ENCODE measurements at places on chromosomes 7 and 10. TPM values are rescaled to one million over a fixed set of nuclear protein-coding genes. Genes with fewer than 3 reads are reported as not detected.

LRMDA gene
- total RNA-seq, result 23.3 TPM

MBLAC1 gene
- 5.8 TPM for total RNA-seq

ACSM6 gene
- not detected for total RNA-seq

GOLGA7B gene
- total RNA-seq, result 0.33 TPM

ASB10 gene
- total RNA-seq, result not detected

GRCh38 chr7:5615190-5616070 is 166.0 kb downstream of the RNF216 start:
- no peaks in the 10 kb centered on the region for H3K27me3 ChIP-seq
- no peak overlapping the region for H3K4me3 ChIP-seq
- DNase-seq, result no peak

DNA sequence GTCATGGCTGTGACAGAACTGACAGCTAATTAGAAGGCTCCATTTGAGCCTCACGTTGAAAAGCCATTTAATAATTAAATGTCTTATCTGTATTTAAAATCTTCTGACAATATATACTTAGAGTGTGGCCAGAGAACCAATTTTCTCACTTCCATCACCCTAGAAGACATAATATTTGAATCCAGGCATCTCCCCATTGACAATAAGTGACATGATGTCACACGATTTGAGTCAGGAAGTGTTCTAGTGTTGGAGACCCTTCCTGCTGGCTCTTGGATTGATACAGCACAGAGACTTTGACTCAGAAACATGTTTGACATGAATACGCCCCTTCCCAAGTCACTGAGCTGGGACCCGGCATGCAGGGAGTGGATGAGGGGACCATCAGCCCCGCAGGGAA is 85.9 kb downstream of the SLIT1 start:
- no peak overlapping the region for H3K4me3 ChIP-seq
- no peaks in the 10 kb centered on the region for H3K36me3 ChIP-seq
- H3K27me3 ChIP-seq, result no peaks in the 10 kb centered on the region
- no peak overlapping the region for H3K27ac ChIP-seq
- DNase-seq, result no peak
- H3K4me1 ChIP-seq, result peaks cover 18% of the 10 kb centered on the region

HMX2 gene
- total RNA-seq, result not detected

DNA sequence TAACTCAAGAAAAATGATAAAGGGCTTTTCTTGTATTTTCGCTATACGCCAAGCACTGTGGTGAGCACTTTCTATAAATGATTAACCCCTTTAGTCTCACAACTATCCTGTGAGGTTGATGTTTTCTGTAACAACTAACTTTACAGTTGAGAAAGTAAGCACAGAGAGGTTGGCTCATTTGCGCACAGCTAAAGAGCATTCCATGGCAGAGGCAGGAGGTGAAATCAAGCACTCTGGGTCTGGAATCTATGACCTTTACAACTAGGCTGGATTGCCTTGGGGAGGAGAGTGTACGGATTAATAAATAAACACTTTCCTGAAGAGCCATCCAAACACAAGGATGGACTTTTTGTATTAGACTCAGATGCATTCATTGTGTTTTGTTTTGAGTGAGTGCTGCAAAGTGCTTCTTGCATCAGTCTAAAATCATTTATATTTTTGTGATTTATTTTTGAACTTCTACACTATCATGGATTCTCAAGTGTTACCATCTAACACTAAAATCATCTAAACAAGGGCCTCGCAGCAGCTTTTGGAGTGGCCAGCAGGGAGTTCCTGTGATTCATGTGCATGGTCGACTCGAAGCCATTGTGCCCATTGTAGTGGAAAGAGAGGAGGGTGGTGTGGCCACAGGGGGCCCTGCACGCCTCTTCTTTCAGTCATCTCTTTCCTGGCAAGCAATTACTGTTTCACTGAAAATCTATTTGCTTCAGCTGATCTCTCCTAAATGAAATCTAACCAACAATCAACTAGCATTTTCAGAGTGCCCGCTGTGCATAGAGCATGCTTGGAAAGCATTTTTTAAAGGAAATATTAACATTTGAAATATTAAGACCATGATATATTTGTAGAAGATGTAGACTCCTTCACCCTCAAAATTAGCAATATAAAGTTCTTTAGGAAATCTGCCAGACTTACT is 633.4 kb upstream of the COBL start:
- no peak for DNase-seq
- no peaks in the 10 kb centered on the region for H3K36me3 ChIP-seq
- H3K27me3 ChIP-seq, result no peaks in the 10 kb centered on the region
- H3K27ac ChIP-seq, result no peak overlapping the region

- H3K27me3 ChIP-seq, result no peaks in the 10 kb centered on the region
- no peak for DNase-seq
- H3K4me1 ChIP-seq, result no peaks in the 10 kb centered on the region
- no peaks in the 10 kb centered on the region for H3K36me3 ChIP-seq
Measured at GRCh38 chr7:16841681-16842080, 36.9 kb upstream of the AGR2 start.

PDSS1 gene
- total RNA-seq, result 1.7 TPM

DNA sequence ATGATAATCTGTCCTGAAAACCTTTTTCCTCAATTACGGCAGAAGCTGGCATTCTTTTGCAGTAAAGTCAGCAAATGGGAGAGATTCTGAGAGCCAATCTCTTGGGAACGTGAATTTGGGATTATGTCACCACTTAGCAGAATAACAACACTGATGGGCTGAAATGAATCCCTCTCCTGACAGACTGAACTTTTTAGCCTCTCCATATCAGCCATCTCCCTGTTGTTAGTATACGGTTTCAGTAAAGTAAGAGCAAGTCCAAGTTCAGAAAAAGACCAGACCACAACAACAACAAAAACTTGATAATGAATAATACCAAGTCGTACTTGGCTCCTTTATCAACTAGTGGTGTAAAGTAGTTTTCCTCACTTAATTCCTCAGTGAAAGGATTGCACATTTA is 1048.8 kb downstream of the GATA3 start:
- H3K4me3 ChIP-seq, result no peak overlapping the region
- no peak overlapping the region for H3K27ac ChIP-seq
- no peak for DNase-seq

DNA sequence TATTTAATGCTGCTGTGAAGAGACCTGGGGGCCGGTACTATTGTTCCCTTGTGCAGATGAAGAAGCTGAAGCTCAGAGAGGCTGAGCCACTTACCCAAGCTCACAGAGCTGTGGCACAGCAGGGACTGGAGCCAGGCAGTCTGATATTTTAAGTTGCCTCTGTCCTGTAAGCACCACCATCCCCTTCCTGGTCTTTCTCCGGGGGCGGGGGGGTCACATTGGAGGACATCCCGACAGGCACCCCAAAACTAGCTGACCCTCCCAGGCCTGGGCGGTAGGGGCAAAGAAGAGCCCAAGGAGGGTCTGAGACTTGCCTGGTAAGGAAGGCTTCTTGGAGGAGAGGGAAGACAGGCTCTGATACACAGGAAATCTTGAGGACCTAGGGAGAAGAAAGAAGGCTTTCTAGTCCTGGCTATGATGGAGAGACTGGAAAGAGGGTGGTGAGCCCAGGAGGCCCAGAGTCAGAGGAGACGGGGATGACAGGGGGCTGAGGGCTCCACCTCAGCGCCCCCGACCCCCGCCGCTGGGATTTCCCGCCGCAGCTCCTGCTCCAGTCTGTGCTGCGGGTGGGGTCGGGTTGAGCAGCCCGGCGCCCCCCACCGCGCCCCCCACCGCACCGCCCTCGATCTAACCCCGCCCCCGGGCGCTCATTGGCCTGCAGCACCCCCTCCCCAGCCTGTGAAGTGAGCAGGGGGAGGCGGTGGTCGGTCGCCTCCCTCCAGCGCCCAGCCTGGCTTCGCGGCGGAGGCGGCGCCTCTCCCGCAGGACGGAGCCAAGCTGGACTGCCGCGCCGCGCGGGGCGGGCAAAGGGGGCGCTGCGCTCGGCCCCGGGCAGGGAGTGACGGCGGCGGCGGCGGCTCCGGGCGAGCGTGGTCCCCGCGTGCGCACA is at the start of gene ADCYAP1R1:
TSS of gene ADCYAP1R1 (plus strand) at position 711 of the 889 bp plus-strand sequence. CDS start 10,957 bp downstream, outside the sequence.
- H3K36me3 ChIP-seq, result no peaks in the 10 kb centered on the region
- DNase-seq, result no peak
- peak within 1 kb of the TSS; percentile 53 for H3K4me3 ChIP-seq
- peak within 1 kb of the TSS; percentile 56 for H3K27ac ChIP-seq
- H3K27me3 ChIP-seq, result no peaks in the 10 kb centered on the region

FAM3C gene
- 29.2 TPM for total RNA-seq

GRCh38 chr7:30970594-30971094 is 6.9 kb downstream of the GHRHR start:
- no peaks in the 10 kb centered on the region for H3K4me1 ChIP-seq
- H3K27ac ChIP-seq, result no peak overlapping the region
- H3K27me3 ChIP-seq, result no peaks in the 10 kb centered on the region
- no peak overlapping the region for H3K4me3 ChIP-seq
- peak; percentile 90 for DNase-seq
- no peaks in the 10 kb centered on the region for H3K36me3 ChIP-seq

DNA sequence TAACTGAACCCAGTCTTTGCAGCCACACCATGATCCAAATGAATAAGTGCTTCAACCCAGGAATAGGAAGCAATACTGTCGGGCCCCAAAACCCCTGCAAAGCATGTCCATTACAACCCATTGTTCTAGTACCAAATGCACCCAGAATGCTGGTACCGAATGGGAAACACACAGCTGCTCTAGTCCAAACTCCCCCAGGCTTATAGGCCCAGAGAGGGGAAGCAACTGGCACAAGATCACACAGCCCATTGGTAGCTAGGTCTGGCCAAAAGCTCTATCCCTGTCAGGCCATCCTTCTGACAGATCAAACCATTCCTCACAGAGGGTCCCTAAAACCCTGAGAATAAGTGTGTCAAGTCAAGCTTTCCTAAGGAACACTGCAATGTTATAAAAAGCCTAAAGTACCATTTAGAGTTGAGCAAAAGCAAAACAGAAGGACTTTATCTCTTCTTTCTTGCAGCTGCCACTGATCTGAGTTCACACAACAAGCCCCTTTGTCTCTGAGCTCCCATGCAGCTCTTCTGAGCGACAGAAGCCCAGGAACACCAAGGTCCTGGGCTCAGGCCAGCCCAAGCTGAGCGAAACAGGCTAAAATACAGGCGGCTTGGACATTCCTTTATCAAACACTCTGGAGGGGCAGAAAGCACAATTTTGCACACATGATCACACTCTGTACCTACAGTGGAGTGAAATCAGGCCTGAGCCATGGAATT is 116.7 kb downstream of the SGMS1 start:
- no peak overlapping the region for H3K27ac ChIP-seq
- H3K4me3 ChIP-seq, result no peak overlapping the region
- H3K27me3 ChIP-seq, result no peaks in the 10 kb centered on the region
- H3K36me3 ChIP-seq, result no peaks in the 10 kb centered on the region
- no peak for DNase-seq

C10orf88 gene
- 7.3 TPM for total RNA-seq

- no peaks in the 10 kb centered on the region for H3K27me3 ChIP-seq
- H3K27ac ChIP-seq, result no peak overlapping the region
- H3K4me3 ChIP-seq, result no peak overlapping the region
- H3K4me1 ChIP-seq, result no peaks in the 10 kb centered on the region
- no peaks in the 10 kb centered on the region for H3K36me3 ChIP-seq
Measured at GRCh38 chr10:122780391-122780790, 65.3 kb downstream of the CUZD1 start.

- no peaks in the 10 kb centered on the region for H3K27me3 ChIP-seq
- DNase-seq, result no peak
- H3K27ac ChIP-seq, result no peak overlapping the region
- no peaks in the 10 kb centered on the region for H3K36me3 ChIP-seq
- H3K4me1 ChIP-seq, result no peaks in the 10 kb centered on the region
Measured at GRCh38 chr7:148925836-148926235, 41.7 kb upstream of the EZH2 start.

GRCh38 chr7:120043250-120043649 is 229.7 kb upstream of the KCND2 start:
- H3K27ac ChIP-seq, result no peak overlapping the region
- peak; percentile 47 for DNase-seq
- no peaks in the 10 kb centered on the region for H3K36me3 ChIP-seq

OR13A1 gene
- total RNA-seq, result not detected

DNA sequence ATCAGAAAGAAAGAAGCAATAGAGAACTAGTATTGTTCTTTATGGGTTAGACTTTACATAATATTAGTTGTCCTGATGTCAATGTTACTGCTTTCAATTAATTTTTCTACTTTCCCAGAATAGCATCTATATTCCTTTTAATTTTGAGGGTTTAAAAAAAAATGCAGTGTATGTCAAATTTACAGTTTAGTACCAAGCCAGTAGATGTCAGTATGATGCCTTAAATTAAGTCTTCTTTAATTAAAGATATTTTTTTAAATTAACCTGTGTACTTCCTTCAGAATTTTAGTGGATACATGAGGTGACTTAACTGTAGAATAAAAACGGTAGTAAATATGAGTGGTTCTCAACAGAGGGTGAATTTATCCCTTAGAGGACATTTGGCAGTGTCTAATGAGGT is 35.2 kb upstream of the STOX1 start:
- DNase-seq, result no peak
- H3K4me3 ChIP-seq, result no peak overlapping the region
- H3K4me1 ChIP-seq, result no peaks in the 10 kb centered on the region

All from esophagus muscularis mucosa (tissue), 4 donors.